Spleen (tissue), 13 donors: ENCODE measurements at places on chromosomes 13 and 19.

GRCh38 chr13:98326291-98326690, 149.2 kb upstream of the RNF113B start:
- H3K27me3 ChIP-seq: no peaks in the 10 kb centered on the region
- H3K36me3 ChIP-seq: no peaks in the 10 kb centered on the region
- no peak for DNase-seq
- H3K27ac ChIP-seq: no peak overlapping the region
- no peaks in the 10 kb centered on the region for H3K4me1 ChIP-seq

DNA sequence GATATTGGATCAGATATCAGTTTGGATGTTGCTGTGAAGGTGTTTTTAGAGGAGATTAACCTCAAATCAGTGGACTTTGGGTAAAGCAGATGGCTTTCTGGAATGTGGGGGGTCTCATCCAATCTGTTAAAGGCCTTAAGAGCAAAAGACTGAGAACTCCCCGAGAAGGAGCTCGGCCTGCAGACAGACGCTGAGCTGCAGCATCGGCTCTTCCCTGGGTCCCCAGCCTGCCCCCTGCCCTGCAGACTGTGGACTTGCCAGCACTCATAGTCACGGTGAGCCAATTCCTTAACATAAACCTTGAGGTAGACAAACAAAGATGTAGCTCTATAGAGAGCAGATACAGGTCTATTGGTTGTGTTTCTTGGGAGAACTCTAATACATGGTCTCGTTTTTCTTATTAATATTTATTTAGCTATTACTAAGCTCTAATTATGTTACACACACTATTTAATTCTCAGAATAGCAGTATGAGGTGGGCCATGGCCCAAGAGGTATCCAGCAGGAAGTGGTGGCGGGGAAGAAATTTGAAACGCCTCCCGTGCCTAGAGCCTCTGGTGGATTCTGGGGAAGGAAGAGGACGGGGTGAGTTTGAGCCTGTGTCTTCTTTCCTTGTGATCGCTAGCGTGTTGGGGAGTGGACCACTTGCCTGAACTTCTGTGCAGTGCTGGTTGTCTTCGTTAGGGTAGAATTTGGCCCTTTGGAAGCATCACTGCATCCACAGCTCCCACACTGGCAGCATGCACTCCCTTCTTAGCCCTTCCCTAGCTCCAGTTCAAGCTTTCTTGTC, 305.3 kb downstream of the TEX29 start:
- no peak overlapping the region for H3K27ac ChIP-seq
- no peaks in the 10 kb centered on the region for H3K36me3 ChIP-seq
- no peak overlapping the region for H3K4me3 ChIP-seq
- no peaks in the 10 kb centered on the region for H3K27me3 ChIP-seq
- DNase-seq: no peak
- H3K4me1 ChIP-seq: no peaks in the 10 kb centered on the region

GRCh38 chr13:51324714-51325420, 14.6 kb upstream of the SERPINE3 start:
- no peak overlapping the region for H3K27ac ChIP-seq
- no peak overlapping the region for H3K4me3 ChIP-seq
- H3K4me1 ChIP-seq: no peaks in the 10 kb centered on the region
- no peaks in the 10 kb centered on the region for H3K36me3 ChIP-seq
- H3K27me3 ChIP-seq: no peaks in the 10 kb centered on the region
- no peak for DNase-seq

DNA sequence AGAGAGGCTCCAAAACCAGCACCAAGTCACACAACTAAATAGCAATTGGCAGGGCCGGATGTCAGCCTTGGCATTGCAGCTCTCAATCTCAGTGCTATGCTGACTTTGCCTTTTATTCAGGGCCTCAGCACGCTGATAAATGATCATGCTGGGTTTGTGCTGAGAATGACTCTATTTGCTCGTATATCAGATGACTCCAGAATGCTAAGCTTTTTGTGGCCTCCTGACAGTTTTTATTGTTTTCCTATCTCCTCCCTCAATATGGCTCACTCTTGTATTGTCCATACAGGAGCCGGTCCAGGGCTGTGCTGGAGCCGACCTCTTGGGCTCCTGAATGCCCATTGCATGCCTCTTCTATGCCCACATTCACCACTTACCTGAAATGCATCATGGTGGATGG, 211.0 kb downstream of the EFNB2 start:
- no peak overlapping the region for H3K4me3 ChIP-seq
- no peaks in the 10 kb centered on the region for H3K4me1 ChIP-seq
- DNase-seq: no peak
- H3K36me3 ChIP-seq: no peaks in the 10 kb centered on the region
- H3K27ac ChIP-seq: no peak overlapping the region

GRCh38 chr13:99270518-99270917, 12.3 kb upstream of the GPR18 start:
- no peak for DNase-seq
- H3K27me3 ChIP-seq: no peaks in the 10 kb centered on the region
- no peak overlapping the region for H3K4me3 ChIP-seq
- peaks cover 12% of the 10 kb centered on the region for H3K36me3 ChIP-seq

DNA sequence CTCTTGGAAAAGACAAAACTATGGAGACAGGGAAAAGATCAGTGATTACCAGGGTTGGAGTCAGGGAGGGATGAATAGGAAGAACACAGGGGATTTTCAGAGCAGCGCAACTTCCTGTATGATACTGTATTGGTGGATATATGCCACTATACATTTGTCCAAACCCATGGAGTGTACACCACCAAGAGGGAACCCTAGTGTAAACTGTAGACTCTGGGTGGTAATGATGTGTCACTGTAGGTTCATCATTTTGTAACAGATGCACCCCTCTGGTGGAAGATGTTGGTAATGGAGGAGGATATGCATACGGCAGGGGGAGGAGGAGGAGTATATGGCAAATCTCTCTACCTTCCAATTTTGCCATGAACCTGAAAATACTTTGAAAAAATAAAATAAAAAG, 68.1 kb downstream of the UFM1 start:
- no peak for DNase-seq
- peaks cover 3% of the 10 kb centered on the region for H3K4me1 ChIP-seq
- H3K27me3 ChIP-seq: no peaks in the 10 kb centered on the region
- H3K36me3 ChIP-seq: no peaks in the 10 kb centered on the region
- H3K27ac ChIP-seq: no peak overlapping the region

DNA sequence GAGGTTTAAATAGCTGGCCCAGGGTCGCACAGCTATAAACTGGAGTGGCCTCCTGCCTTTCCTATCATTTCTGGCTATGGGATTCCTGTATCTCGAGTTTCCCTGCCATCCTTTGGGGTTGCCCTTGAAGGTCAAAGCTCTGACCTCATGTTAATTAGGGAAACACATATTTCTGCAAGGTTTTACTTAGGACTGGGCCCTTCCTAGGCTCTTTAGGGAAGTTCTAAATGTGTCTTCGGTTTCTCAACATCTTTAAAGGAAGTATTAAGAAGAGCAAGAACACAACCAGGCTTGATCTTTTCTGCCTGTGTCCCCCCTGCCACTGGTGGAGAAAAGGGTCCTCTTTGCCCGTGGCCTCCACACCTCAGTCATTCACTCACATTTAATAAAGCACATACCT, 10.8 kb downstream of the LCP1 start:
- H3K27me3 ChIP-seq: no peaks in the 10 kb centered on the region
- DNase-seq: no peak

GRCh38 chr13:61128850-61129645, 286.6 kb downstream of the PCDH20 start:
- H3K4me1 ChIP-seq: no peaks in the 10 kb centered on the region
- no peak overlapping the region for H3K27ac ChIP-seq
- H3K4me3 ChIP-seq: no peak overlapping the region
- no peaks in the 10 kb centered on the region for H3K27me3 ChIP-seq
- DNase-seq: no peak

DNA sequence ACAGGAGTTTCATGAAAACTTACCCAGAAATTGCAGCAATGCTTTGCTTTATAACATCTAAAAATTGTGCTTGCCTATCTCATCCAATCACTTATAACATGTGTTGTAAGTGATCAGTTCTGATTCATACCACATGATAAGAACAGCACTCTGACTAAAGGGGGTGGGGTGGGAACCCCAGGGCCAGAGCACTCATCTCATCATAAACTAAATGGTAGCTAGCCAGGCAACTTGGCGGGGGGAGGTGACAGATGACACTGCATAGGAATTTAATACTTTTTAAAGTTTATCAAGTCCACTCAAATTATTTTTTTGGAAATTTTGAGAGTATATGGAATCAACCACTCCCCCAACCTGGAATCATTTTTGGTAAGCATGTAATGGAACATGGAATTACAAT, 42.1 kb downstream of the FOXO1 start:
- H3K27me3 ChIP-seq: no peaks in the 10 kb centered on the region
- DNase-seq: no peak
- peaks cover 100% of the 10 kb centered on the region for H3K4me1 ChIP-seq
- H3K4me3 ChIP-seq: no peak overlapping the region
- no peaks in the 10 kb centered on the region for H3K36me3 ChIP-seq
